NCI-H2081 (cell line): ENCODE measurements at places on chromosomes 11 and 22.

GRCh38 chr11:76642341-76642740, 28.2 kb downstream of the LRRC32 start:
- no peak for DNase-seq

- no peak for DNase-seq
Measured at GRCh38 chr11:44878711-44879110, 72.0 kb downstream of the TP53I11 start.

- peak; percentile 69 for DNase-seq
Measured at GRCh38 chr11:17991783-17992433, 20.9 kb downstream of the SERGEF start.

GRCh38 chr11:996681-997080, 39.8 kb downstream of the MUC6 start:
- DNase-seq, result no peak

- DNase-seq, result peak; percentile 63
Measured at GRCh38 chr11:72239313-72239848, 4.6 kb downstream of the PHOX2A start.

DNA sequence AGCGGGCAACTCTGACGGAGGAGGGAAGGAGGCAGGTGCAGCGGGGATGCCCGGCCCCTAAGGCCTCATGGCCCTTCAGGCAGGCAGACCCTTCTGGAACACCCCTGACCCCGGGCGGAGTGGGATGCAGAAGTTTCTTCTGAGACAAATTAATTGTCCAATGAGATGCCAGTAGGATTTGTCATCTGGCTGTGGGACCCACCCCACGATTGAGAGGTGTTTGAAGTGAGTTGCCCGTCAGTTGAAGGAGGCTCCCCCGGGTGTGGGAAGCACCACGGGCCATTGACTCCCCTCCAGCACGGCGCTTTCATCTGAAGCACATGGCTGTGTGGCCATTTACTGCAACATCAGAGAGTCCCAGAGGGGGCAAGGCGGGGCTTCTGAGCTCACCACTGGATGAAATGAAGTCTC, 527.8 kb downstream of the BRD1 start:
- DNase-seq, result no peak

DNA sequence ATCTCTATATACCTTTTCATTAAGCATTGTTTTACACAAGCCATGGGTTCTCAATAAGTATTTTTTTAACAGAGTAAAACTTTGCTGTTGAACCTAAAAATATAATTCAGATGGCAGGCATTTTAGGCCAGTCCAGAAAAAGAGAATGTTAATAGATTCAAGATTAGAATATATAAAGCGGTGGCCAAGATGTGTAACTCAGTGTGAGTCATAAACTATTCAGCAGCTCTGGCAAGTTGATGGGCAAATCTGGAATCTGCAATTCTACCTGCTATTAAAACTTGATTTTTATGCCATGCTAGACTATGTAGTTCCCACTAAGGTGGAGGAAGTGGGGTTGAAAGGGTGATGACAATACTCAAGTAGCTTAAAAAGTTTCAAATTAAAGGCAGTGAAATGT, 45.4 kb downstream of the CASP12 start:
- DNase-seq, result no peak

- no peak for DNase-seq
Measured at GRCh38 chr11:33700063-33700501, 544 bp downstream of the C11orf91 start.

- DNase-seq, result no peak
Measured at GRCh38 chr11:103898065-103898464, 138.4 kb upstream of the DDI1 start.

- DNase-seq, result no peak
Measured at GRCh38 chr11:44687388-44687787, 39.4 kb upstream of the TSPAN18 start.

DNA sequence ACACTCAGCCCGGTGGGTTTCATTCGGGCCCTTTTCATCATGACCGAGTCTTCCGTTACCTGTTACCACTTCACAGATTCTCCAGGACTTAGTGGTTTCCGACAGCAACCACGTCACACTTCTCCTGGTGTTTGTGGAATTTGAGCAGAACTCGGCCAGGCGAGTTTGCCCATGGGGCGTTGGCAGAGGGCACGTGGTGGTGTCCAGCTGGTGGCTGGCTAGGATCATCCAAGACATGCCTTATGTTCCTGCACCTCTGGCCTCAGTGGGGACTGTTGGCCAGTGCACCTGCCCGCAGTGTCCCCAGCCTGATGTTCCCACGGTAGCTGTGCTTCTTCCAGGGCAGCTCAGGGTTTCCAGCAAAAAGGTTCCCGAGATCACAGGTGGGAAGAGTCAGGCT, 87.3 kb downstream of the ARHGAP8 start:
- no peak for DNase-seq

DNA sequence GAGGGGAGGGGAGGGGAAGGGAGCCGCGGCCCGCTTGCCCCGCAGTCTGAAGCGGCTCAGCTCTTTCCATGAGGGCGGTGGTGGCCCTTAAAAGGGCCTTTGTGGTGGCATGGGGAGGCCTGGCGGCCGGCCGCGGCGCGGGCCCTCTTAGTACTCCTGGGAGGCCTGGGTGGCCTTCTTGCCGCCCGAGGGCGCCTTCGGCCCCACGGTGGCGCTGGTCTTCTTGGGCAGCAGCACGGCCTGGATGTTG, 6.9 kb downstream of the DPAGT1 start:
- peak; percentile 83 for DNase-seq

DNA sequence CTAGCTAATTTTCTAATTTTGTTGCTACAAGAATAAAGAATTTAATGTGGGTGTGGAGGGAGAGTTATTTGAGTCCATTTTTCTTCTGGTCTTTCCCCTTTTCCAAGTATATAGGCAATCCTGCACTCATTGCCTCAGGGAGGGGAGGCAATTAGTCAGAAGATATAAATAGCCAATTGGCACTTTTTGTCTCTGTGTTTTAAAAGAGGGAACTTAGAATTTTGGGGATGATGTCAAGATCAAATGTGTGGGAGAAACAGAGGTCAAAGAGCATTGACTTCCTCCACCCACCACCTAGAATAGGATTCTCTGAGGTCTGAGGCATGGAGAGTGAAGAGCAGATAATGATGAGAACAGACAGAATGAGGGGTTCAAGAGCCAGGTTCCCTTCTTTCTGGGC, 120.3 kb upstream of the ZC3H12C start:
- DNase-seq, result no peak

- no peak for DNase-seq
Measured at GRCh38 chr22:36682811-36683210, 20.7 kb downstream of the CACNG2 start.

DNA sequence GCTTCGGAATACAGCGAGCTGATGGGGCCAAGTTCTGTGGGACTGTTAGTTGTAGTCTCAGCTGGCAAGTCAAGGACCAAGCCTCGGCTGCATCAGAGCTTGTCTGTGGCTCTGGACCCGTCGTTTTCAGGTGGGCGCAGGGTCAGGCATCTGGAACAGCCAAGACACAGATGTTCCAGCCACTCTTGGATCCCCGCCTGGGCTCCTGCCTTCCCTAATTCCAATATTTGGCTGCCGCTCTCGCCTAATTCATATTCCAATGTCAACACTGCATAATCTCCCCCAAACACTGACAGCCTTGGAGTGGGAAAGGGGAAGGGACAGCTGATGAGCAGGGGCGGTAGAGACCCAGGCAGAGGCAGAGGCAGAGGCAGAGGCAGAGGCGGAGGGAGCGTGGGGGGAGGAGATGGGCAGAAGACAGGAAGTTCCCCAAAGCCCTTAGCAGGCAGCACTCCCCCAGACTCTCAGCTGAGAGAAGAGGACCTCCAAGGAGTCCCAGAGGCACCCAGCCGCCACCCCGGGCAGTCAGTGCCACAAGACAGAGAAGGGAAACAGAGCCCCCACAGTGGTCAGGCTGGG, 49.6 kb upstream of the SLC35C1 start:
- no peak for DNase-seq

DNA sequence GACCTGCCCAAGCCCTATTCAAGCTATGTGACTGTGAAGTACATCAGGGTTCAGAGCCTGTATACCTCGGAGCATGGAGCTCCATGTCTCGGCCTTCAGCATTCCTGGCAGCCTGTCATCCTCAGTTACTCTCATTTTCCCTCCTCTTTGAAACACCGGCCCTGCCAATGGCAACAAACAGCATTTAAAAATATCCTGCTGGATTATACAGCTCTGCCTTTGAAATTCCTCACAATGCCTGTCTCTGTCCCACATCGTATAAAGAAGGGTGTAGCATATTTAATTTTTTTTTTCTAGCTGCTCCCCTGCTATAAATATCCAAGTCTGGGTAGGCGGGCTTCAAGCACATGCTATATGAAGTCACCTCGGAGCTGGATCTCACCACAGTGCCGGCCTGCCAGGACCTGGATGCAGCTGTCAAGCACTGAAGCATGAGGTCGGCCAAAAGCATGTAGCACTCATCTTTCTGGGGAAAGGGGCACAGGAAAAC, 11.8 kb downstream of the ABTB2 start:
- no peak for DNase-seq

GRCh38 chr11:31823644-31824331, 12.7 kb upstream of the PAX6 start:
- no peak for DNase-seq

DNA sequence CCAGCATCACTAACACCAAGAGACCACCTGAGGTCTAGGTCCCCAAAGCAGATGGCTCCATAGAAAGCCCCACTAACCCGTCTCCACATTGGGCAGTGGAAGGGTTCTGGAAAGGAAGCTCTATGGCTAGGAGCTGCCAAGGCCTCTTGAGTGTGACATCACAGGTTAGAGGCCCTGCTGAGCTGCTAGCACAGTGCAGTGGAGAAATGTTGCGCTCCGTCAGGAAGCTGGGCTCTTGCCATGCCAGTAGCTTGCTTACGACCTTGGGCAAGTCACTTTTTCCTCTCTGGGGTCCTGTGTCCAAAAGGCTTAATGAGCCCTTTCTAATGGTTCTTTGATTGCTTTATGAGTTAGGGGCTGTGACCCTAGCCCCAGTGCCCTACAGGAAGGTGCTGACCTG, 10.6 kb downstream of the PIK3IP1 start:
- no peak for DNase-seq

DNA sequence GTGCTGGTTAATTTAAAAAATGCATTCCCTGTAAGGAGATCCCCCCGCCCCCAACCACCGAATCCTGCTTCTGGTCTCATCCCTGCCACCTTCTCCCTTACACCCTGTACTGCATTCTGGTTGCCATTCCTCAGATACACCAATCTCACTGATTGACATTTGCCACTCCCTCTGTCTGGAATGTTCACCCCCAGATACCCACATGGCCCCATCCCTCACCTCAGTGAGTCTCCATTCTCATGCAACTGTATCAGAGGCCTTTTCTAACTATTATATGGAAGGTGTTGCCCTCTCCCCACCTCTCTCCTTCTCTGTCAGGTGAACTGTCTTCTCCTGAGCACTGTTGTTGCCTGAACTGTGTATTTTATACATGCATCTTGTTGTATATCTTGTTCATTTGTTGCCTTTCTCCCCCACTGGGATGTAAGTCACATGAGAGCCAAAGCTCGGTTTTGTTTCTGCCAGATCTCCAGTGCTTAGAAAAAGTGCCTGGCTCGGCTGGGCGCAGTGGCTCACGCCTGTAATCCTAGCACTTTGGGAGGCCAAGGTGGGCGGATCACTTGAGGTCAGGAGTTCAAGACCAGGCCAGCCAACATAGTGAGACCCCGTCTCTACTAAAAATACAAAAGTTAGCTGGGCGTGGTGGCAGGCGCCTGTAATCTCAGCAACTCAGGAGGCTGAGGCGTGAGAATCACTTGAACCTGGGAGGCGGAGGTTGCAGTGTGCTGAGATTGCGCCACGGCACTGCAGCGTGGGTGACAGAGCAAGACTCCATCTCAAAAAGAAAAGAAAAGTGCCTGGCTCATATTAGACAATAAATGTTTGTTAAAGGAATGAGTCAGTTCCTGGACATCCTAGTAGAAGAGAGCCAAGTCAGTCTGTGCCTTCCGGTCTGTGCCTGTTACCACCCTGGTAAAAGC, 61.0 kb downstream of the TNRC6B start:
- DNase-seq, result no peak
